ENCODE measurements at places on chromosomes 6 and 20.

GRCh38 chr6:104118274-104118673, 741.4 kb downstream of the HACE1 start:
- DNase-seq: no peak

DNA sequence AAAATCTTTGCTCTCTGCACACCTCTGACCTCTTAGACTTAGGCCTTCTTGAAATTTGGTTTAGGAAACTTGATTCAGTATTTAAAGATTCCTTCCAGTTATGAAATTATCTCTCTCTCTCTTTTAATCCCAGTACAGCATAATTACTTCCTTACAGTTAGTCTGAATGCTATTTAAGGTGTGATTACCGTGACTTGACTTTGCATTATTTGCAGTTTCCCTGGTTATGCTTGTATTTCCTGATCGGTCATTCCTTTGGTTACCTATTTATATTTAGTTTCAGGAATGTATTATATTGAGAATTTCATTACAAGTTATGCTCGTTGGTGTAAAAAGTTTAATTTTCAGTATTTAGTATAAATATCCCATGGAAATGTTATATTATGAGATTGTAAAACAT, 16.3 kb downstream of the TMEM170B start:
- no peak for DNase-seq

GRCh38 chr20:9615766-9616454, 101.5 kb downstream of the LAMP5 start:
- no peak for DNase-seq

- no peak for DNase-seq
These were observed 12.4 kb downstream of the WFDC3 start for GRCh38 chr20:45779011-45779915.

DNA sequence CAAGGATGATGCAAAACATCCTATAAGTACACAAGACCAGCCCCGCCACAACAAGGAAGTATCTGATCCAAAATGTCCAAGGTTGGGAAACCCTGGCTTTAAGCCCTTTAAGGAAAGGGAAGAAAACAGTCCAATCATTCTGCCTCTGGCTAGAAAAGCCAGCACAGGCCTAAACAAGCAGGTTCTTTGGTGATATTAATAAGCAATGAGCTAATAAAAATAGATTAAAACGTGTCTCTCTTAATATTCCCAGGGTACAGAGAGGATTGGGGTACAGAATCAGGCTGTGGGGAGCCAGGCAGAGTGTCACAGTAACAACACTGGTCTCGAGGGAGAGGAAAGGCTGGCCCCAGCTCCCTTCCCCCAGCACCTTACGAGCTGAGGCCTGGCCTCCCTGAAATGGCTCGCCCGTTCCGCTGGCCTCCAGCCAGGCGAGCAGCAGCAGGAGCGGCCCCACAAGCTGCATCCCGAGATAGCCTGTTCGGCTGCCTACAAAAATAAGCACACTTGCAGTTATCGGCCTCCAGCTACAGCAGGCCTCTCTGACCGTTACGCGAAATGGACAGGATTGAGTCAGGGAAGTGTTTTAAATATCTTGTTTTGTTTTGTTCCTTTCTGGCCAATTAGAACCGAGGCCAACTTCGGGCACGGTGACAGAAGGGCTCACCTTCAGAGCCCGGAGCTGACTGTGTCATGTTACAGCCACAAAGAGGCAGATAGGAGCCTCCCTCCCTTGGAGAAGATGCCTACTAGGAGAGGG, 4.0 kb upstream of the ZMYND8 start:
- no peak for DNase-seq

GRCh38 chr6:29705389-29706231, 17.6 kb upstream of the HLA-F start:
- DNase-seq: no peak

DNA sequence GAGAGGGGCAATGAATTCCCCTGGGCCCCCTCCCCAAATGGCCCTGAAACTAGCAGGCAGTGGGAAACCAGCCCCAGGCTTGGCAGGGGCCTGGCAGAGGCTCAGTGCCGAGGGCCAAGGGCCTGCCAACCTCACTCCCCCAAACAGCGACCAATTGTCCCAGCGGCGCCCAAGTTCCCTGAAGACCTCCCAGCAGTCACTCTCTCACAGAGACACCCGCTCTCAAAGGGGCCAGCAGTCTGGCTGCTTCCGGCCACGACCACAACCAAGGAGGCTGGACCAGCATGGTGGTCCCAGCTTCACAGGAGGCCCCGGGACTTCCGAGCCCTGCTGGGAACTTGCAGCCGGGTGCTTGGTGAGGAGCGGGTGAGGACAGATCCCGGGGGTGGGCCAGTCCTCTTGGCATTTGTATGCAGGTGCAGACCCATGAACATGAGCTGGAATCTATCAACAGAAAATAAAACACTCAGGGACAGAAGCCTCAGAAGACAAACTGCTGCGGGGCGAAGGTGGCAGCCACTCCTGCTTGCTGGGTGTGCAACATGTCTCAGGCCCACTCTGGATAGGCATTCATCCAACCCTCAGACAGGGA, 17.5 kb upstream of the SIRPA start:
- no peak for DNase-seq

GRCh38 chr6:154814063-154814462, 80.8 kb downstream of the SCAF8 start:
- no peak for DNase-seq

DNA sequence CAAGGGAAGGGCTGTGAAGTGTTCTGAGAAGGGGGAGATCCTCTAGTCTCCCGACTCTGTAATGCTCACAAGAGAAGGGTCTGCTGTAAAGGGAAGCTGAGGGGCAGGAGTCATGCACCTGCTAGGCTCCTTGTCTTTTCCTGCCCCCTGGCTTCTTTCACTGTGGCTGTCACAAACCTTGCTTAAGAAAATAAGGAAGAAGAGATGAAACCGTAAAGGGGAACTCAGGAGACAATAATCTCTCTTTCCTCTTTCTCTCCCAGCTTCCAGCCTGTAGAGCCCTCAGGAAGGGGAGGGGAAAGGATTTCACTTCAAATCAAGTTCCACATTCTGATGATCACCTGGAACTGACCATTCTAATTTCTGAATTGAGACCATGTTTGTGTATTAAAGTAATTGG, 26.3 kb downstream of the SLC13A3 start:
- no peak for DNase-seq

DNA sequence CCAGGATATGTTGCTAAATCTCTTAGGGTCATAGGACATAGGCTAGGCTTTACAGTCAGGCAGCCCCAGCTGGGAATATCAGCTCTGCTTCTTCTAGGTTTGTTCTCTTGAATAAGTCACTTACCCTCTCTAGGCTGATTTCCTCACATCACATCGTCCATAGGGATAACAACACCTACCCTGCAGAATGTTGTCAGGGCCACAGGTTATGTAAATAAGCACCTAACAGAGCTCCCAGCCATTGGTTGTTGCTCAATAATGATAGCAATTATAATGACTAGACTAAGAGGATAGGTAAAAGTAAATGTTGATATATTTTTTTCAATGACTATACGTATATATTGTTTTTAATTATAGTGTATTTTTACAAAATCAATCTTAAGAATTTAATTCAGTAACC, 135.0 kb downstream of the HIVEP2 start:
- DNase-seq: no peak

GRCh38 chr20:63173552-63174191, 42.3 kb downstream of the YTHDF1 start:
- DNase-seq: no peak

- DNase-seq: no peak
These were observed 149.4 kb upstream of the NOX3 start for GRCh38 chr6:155604991-155605390.

- no peak for DNase-seq
These were observed 190.4 kb upstream of the JAG1 start for GRCh38 chr20:10864076-10864672.

- DNase-seq: no peak
These were observed 237.5 kb downstream of the ATXN1 start for GRCh38 chr6:16523606-16524379.

DNA sequence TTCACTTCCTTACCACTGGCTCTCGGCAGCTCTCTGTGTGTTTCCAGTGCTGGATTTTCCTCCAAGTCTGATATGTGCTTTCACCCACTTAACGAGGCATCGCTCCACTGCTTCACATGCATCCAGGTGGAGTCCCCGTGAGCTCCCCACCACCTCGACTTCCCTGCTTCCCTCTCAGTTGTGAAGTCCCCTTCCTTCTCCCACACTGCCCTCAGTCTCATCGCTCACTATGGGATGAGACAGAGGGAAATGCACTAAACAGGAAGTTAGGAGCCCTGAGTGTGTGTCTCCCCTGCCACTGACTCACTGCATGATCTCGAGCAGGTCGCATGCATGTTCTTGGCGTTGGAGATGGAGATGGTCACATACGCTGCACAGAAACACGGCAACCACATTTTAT, 84.0 kb downstream of the MTHFD1L start:
- DNase-seq: no peak
